ENCODE measurements at places on chromosomes 1 and 21.

DNA sequence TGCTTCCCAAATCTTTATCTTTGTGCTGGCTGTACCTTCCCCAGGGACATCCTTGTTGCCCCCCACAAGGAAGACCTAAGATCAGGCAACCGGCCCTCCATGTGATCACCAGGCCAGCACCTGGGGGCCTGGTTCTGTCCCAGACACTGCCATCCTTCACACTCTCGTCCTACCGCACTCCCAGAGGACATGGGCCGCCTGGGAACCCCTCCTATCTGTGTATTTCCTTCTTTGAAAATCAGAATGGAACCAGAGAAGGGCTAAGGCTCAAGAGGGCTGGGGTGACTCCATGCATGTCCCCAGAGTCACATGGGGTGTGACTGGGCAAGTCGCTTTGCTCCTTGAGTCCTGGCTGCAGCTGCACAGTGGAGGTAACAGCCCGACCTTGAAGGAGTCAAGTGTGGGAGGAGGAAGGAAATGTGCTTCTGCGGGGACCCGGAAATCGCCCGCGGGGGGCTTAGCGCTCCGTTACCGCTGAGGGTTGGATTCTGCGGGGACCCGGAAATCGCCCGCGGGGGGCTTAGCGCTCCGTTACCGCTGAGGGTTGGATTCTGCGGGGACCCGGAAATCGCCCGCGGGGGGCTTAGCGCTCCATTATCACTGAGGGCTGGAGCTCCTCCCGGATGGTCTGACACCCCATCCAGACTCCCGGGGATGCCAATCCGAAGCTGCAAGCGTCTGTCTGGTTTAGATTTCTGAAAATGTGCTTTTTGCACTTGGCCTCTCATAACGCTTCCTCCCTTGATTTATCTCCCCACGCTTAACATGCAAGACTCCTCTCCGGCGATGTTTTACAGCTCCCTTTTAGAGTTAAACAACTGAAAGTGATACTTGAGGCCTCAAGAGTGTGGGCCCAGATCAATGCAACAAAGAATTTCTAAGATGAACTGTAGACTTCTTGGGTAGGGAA, 278.9 kb downstream of the NPHP4 start:
- DNase-seq: no peak

DNA sequence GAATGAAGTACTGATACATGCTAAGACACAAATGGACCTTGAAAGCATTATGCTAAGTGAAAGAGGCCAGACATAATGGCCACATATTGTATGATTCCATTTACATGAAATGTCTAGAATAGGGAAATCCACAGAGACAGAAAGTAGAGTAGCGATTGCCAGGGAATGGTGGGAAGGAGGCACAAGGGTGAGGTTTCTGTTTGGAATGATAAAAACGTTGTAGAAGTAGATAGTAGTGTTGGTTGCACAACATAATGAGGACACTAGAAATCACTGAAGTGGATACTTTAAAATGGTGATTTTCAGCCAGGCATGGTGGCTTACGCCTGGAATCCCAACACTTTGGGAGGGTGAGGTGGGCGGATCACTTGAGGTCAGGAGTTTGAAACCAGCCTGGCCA, 97.6 kb upstream of the VANGL1 start:
- DNase-seq: no peak

GRCh38 chr1:244960904-244961303, 96.6 kb upstream of the HNRNPU start:
- no peak for DNase-seq

- DNase-seq: no peak
Observed at GRCh38 chr1:201309416-201309815, 26.1 kb downstream of the PKP1 start.

DNA sequence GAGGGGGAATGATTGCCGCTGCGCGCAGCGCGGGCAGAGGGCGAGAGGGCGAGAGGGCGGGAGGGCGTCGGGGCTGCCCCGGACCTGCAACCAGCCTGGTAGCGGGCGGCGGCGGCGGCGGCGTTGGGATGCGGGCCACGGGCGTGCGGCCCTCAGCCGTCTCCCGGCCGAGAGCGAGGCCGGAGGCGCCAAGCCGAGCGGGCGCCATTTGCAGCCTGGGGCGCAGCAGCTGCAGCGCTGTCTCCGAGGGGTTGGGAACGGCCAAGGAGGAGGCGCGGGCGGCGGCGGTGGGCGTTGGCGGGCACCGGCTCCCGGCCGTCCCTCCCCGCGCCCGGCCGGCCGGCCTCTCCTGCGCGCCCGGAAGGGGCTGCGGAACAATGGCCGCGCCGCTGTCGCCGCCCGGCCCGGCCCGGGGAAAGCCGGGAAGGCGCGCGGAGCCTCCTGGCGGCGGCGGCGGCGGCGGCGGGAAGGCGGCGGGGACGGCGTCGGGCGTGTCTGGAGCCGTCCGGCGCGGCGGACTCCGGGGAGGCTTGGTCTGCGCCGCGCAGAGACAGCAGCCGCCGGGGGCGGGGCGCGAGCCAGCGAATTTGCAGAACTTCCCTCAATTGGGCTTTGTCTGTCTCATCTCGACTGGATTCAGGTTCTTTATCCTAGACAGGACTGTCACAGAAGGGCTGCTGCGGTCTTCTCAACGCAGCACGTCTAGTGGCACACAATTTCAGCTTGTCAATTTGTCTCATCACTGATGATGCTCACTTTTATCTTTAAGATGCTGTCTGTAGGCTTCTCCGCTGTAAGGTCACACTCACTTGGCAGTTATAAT, 35.7 kb downstream of the ZBTB8B start:
- peak; percentile 65 for DNase-seq

Data from stimulated activated CD4-positive, alpha-beta T cell treated with anti-CD3 and anti-CD28 coated beads, Interleukin-2, amount 100 ng/mL, for 24 hours (primary cell).